ENCODE measurements at places on chromosomes 7 and 10.

GRCh38 chr10:4131407-4132215, 346.6 kb upstream of the KLF6 start:
- no peak for DNase-seq

DNA sequence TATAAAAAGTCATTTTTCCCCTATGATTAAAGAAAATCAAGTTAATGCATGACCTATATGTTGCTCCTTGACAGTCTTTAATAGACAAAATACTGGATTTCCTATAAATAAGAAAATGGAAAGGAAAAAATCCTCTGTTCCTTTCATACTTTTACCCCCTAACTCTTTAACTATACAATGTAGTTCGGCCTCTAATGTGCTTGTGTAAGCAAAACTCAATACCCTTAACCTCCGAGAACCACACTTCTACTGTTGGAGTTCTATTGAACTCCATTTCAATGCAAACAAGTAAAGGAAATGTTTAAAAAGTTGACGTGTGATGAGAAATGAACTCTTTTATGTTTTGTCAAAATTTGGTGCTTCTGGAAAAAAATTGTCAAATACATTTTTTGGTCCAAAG, 36.0 kb downstream of the HDAC9 start:
- DNase-seq: no peak

GRCh38 chr10:77163670-77164348, 473.8 kb downstream of the KCNMA1 start:
- no peak for DNase-seq

- no peak for DNase-seq
Measured at GRCh38 chr7:109782806-109783205, 1213.1 kb downstream of the DNAJB9 start.

- no peak for DNase-seq
Measured at GRCh38 chr10:12635127-12635541, 285.8 kb downstream of the CAMK1D start.

DNA sequence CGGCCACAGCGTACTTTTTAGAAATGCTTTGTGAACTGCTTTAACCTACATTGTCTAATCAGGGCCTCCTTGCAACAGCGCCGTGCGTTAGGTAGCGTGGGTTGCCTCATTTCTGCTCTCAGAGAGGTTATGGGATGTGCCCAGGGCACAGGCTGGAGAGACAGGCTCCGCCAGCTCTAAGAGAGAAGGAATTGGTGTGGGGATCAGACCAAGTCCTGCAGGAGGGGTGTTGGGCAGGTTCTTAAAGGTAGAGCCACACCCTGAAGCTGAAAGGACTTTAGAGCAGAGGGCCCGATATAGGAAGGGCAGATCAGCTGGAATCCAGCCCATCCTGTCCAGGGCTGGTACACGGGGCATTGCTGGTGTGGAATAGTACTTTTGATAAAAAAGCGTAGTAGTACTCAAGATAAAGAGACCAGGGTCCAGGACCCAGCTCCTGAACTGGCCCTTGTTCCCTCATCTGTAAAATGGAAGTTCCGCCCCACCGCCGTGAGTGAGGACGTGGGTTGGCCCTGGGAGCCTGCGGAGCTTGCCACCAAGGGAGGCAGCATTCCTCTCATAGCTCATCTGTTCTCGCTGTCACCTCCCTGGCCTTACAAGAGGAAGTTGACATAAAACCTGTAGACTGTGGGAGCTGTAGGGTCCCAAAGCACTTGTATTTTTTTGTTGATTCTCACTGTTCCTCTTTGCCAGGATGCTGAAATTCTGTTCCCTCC, 37.2 kb downstream of the TMEM120A start:
- DNase-seq: no peak

All from NCI-H1048 (cell line).